RPMI7951 (cell line): ENCODE measurements at places on chromosomes 11 and 22.

DNA sequence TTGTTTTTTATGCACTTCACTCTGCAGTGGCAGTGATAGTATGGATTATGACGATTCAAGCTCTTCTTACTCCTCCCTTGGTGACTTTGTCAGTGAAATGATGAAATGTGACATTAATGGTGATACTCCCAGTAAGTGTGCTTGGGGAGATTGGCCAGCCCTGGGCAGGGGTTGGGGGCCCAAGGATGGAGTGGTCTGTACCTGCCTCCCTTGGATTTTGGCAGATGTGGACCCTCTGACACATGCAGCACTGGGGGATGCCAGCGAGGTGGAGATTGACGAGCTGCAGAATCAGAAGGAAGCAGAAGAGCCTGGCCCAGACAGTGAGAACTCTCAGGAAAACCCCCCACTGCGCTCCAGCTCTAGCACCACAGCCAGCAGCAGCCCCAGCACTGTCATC, 14.2 kb downstream of the MADD start:
- DNase-seq: no peak

- no peak for DNase-seq
Observed at GRCh38 chr11:111814557-111815320, 48.5 kb upstream of the PPP2R1B start.

DNA sequence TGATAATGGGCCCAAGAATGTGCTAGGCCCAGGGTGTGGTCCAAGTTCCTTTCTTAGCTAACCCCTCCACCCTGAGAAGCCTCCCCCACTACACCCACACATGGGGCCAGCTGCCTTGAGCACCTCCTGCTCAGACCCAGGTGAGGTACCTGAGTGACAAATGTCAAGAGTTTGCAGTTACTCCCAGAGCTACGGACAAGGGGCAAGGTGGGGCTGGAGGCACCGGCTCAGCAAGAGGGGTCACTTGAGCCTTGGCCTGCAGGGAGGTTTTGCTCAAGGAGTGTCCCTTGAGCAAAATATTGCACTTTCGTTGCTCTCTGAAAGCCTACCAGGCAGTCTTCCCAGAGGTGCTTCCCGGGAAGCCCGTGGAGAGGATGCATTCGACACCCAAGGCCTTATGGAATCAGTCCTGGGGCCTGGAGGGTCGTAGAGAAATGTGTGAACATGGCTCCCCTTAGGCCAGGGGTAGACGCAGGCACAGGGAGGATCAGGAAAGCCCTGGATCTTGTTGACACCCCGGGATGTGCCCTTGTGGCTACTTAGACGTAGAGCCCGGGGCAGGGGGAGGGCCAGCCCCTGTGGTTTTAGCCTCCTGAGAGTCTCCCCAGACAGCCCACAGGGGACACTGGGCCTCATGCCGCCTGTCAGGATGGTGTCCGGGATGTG, 114.2 kb downstream of the KCNQ1 start:
- no peak for DNase-seq

DNA sequence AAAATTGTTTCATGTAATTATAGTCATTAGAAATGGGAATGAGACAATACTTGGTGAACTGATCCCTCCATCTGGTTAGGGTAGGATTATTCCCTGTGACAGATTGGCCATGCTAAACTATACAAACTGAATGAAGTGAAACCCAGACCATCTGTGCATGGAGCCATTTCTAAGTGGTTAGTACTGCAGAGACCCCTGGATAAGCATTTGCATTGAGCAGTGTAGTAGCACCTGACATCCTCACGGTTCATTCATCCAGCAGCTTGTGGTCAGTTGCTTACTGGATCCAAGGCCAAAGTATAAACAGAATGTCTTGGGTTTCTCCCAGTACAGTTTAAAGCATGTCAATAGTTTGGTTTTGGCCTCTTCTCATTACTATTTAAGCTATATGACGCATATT, 93.8 kb upstream of the ARHGAP42 start:
- no peak for DNase-seq

- DNase-seq: no peak
Observed at GRCh38 chr11:70360211-70360610, 38.1 kb upstream of the CTTN start.

DNA sequence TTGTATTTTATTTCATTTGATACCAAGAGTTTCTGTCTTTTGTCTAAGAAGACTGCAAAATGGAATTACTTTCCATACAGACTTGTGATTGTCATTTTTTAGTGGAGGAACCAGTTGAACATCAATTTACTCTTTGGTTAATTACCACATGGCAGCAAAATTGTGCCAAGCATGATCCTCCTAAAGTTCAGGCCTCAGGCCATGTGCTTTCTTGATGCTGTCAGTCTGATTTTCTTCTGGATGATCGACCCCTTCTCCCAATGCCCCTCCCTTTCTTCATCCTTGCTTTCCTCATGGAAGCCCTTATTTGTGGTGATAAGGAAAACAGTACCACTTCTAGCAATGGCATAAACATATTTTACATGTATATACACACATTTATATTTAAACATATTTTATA, 76.2 kb downstream of the SVIP start:
- DNase-seq: no peak

- DNase-seq: no peak
Observed at GRCh38 chr22:28180804-28181731, 262.0 kb upstream of the PITPNB start.

DNA sequence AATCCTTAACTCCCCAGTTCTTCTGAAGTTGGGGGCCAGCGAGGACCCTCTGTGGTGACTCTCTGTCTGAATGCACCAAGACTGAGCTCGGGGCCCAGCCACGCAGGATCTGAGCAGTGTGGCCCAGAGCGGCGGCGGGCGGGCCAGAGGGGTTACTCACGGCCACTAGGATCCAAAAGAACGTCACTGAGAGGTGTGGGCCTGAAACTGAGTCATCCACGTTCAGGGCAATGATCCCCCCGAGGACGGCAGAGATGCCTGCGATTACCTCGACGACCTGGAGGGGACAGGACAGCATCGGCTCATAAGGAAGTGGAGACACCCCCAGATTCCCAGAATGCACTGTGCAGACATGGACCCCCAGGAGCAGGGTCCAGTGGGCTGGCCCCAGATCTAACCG, 11.2 kb downstream of the MLC1 start:
- no peak for DNase-seq

- no peak for DNase-seq
Observed at GRCh38 chr11:112296044-112296443, 35.4 kb upstream of the PLET1 start.

DNA sequence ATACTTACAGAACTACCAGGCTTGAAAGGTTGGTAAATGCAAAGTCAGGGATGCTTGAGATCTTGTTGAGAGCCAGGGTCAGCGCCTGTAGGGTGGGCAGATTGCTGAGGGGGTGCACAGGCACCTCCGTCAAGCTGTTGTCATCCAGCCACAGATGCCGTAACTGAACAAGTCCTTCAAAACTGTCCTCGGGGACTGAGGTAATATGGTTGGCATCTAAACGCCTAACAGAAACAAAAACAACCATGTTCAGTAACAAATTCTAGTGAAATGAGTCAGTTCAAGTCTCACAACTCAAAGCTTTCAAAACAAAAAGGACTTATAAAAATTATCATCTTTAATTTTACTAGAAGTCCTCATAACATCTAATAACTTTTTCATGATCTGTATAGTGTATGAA, 22.2 kb upstream of the CCDC34 start:
- peak; percentile 42 for DNase-seq

GRCh38 chr22:50694099-50694605, 21.5 kb downstream of the SHANK3 start:
- no peak for DNase-seq

DNA sequence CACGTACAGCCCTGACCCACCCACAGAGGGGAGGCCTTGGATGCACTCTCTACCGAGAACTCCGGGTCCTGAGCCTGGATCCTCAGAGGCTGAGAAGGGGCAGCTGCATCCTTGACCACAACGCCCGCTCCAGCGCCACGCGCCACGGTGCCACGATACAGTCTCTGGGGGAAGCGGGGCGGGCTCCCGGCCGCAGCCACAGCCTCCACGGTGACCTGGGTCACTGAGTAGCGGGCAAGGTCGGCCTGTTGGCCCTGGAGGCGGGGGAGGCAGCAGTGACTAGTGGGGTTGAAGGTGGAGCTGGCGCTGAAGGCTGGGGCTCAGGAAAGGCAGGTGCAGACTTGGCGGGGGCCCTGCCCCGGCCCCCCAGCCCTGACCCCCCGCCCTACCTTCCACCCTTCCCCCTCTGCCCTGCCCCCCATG, 3.9 kb upstream of the IRF7 start:
- DNase-seq: no peak

DNA sequence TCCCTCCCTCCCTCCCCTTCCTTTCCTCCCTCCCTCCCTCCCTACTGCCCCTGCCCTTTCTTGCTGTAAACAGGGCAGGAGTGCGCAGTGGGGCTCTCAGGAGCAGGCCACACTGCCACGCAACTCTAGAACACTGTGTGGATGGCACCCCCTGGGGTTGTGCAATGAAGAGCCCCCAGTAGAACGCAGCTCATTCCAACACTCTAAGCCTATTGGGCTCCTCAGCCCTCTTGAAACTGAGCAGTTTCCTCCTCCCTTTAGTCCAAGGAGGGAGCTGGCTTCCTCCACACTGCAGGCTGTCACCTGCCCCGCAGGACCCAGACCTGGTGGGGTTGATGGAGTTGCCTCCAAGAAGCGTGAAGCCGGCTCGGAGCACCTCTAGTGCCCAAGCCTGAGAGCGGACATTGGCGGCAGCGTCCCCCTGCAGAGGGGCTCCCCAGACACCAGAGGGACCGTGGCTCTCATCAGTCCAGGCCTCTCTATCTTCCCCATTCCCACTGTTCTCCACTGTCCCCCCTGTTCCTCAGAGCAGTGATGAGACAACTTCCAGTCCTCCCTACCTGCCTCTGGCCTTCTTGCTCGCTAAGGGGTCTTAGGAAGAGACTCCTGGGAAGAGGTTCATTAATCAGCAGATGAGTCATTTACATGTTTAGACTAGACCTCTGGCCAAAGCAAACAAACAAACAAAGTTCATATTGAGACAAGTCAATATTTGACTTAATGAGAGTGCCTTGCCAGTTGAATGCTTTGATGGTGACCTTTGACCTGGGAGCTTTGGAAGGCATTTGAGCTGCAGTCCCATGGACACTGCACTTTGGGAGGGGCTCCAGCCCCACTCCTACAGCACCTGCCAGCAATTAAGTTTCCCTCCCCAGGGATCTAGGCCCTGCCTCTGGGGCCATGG, 64.0 kb downstream of the RPUSD4 start:
- DNase-seq: no peak

DNA sequence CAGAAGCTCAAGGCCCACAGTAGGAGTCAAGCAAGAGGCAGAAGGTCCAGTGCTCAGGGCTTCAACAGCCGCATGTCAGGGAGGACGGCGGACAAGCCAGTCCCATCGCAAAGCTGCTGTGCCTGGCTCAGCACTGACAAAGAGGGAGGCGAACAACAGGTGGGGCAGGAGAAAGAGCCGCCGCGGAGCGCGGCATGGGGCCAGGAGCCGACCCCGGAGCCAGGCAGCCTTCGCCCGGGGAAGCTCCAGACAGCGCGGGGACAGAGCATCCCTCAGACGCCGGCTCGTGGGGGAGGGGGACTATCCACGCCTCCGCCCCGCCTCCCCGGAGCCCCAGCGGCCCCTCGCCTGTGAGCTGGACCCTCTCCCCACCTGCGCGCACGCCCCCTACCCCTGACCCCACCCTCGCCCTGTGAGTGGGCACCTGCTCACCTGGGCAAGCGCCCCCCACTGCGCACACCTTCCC, 369 bp downstream of the DHCR7 start:
- DNase-seq: peak; percentile 17

- no peak for DNase-seq
Observed at GRCh38 chr11:82610671-82611070, 123.0 kb downstream of the FAM181B start.

GRCh38 chr11:72069787-72070251, 10.5 kb downstream of the NUMA1 start:
- DNase-seq: peak; percentile 90

GRCh38 chr22:37210041-37210803, 2.1 kb downstream of the SSTR3 start:
- DNase-seq: no peak

- no peak for DNase-seq
Observed at GRCh38 chr11:92278791-92279433, 54.3 kb downstream of the FAT3 start.

DNA sequence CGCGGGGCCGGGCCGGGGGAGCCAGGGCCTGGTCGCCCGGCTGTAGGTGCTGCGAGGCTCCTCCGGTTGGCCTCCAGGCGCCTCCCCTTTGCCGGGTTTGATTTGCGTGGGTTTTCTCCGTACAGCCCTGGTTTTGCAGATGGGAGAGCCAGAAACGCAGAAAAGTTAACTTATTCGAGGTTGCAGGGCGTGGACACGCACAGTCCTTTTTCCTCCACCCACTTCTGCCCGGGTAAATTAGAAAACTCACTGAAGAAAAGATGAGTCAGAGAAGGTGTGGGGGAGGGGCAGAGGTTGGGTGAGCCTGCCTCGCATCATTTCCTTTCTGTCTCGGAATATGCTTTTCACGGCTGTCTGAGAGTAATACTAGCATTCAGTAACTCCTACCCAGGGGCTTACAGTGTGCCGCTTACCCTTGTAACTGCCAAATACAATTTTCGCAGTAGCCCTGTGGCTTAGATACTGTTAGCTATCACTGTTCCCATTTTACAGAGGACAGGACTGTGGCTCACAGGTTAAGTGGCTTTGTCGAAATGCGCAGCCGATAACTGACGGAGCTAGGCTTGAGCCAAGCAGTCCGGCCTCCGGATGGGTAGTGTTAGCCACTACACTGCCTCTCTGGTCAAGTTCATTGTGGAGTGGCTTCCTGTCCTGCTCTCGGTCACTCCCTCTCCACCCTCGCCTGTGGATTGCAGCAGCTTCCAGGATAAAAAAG, 812 bp downstream of the FADD start:
- peak; percentile 90 for DNase-seq

- DNase-seq: no peak
Observed at GRCh38 chr22:42714768-42715390, 5.8 kb downstream of the A4GALT start.

DNA sequence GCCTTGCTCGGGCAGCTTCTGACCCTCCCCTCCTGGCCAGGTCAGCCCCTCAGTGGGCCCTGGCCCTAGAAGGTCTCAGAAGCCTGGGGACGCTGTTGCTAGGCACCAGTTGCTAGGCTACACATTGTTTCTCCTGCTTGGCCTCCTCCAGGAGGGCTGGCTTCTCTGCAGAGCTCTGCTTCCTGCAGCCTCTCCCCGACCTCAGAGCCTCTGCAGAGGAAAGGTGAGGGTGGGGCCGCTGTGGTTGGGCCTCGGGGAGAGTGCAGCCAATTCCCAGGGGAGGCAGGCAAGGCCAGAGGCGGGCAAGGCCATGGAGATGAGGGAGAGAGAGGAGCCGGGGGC, 27.6 kb upstream of the LRRC10B start:
- no peak for DNase-seq

GRCh38 chr11:1052133-1053011, 15.9 kb upstream of the MUC6 start:
- no peak for DNase-seq

DNA sequence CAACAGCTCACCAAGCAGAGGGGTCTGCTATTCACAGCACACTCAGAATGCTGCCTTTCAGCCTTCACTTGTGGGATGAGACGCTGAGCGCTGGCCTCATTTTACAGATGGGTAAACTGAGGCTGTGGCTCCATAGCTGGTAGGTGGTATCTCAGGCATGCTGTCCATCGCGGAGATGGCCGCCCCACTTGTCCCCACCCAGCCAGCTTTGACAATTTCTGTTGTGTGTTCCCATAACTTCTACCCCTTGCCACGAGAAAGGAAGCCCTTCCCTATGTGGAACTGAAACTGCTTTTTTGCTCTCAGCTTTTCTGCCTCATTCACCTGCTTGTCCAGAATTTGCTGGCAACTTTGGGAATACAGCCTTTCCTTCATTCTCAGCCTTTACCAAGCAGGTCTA, 36.1 kb upstream of the NNMT start:
- DNase-seq: no peak

GRCh38 chr11:35787013-35787504, 124.5 kb downstream of the TRIM44 start:
- peak; percentile 82 for DNase-seq
